ENCODE measurements at places on chromosomes 3 and 15.

DNA sequence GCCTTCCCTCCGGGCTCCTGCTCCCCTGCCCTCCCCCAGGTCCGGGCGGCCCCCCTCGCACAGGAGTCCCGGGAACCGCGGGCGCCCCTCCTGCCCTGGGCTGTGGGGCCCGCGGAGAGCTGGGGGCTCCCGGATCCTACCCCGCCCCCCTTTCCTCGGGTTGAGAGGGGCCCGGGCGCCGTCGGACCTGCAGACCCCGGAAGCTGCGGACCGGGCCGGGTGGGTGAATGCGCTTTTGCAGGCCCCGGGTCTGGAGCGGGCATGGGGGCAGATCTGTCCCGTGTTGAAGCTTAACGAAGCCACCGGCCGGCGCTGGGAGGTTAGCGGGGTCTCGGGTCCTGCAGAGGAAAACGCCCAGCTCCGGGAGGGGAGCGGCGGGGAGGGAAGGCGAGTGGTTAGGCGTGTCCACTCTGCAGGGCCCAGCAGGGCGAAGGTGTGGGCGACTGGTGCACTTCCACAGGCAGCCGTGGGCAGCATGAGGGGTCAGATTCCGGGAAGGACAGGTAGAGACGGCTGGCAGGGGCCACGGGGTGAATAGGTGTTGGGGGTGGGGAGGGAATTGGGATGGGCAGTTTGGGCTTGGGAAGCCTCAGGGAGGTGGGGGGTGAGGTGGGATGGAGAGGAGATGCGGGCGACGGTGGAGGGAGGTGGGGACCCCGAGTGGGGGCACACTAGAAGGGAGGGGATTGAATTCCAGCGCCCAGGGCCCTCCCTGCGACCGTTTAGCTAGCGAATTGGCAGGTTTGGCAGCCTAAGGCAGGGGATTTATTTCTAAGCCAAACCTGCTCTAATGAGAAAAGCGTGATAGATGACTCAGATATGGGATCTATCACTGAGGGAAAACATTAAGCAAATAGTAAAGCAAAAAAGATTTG, 635 bp downstream of the CD276 start:
- no peak for ATAC-seq

GRCh38 chr3:137062250-137062649, 104.5 kb downstream of the IL20RB start:
- no peak for ATAC-seq

DNA sequence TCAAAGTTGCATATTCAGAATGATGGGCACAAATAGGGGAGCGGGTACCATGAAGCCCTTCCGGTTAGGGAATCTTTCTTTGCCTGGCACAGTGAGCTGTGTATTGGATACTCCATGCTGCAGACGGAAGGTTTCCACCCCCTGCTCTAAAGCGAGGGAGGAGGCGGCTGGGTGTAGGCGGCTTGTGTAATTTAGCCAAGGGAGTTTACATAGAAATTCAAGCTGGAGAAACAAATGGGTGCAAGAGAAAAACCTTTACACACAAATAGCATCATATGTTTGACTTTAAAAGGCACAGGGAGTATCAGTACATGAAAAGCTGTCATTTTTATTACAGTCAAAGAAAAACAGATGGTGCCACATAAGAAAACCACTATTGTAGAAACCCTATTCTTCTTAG, 59.3 kb upstream of the ADCY5 start:
- ATAC-seq, result no peak

GRCh38 chr3:150174179-150174578, 203.5 kb upstream of the PFN2 start:
- ATAC-seq, result no peak

GRCh38 chr15:82943176-82943575, 9.3 kb downstream of the HOMER2 start:
- ATAC-seq, result no peak

- no peak for ATAC-seq
Observed at GRCh38 chr3:56702490-56703315, 19.6 kb upstream of the TASOR start.

DNA sequence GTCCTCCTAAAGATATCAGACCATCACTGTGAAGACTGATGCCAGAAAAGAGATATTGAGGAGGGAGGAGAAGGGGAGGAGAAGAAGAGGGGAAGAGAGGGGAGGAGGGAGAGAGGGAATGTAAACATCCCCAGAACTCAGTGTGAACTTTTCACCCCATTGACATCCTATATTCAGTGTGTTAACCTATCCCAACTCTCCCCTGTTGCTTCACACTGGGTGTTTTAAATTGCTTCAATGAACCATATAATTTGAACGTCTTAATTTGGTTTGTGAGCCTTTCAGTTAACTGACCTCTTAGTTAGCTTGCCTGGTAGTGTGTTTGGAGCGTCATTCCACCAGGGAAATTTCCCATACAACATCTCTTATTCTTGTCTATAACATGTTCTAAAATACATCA, 29.8 kb upstream of the PTPRG start:
- no peak for ATAC-seq

DNA sequence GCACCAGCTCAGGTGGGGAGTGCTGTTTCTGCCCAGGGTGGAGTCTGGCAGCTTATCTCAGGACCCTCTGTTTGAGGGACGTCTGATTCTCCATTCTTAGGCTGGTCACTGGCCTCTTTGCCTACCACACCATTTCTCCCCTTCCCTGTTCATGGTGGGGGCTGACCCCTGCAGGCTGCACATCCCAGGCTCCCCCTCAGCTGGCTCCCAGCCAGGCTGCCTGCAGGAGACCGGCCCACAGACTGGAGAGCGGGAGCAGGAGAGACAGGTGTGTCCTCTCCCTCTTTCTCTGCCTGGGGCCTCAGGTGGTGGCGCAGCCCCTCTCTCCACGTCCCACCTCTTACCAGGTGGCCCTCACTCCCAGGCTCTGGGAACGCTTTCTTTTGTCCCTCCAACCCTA, 60.8 kb downstream of the RAB11A start:
- ATAC-seq, result no peak

GRCh38 chr3:71016178-71016845, 567.2 kb downstream of the FOXP1 start:
- ATAC-seq, result no peak

- no peak for ATAC-seq
Observed at GRCh38 chr15:25481208-25481859, 42.5 kb upstream of the UBE3A start.

DNA sequence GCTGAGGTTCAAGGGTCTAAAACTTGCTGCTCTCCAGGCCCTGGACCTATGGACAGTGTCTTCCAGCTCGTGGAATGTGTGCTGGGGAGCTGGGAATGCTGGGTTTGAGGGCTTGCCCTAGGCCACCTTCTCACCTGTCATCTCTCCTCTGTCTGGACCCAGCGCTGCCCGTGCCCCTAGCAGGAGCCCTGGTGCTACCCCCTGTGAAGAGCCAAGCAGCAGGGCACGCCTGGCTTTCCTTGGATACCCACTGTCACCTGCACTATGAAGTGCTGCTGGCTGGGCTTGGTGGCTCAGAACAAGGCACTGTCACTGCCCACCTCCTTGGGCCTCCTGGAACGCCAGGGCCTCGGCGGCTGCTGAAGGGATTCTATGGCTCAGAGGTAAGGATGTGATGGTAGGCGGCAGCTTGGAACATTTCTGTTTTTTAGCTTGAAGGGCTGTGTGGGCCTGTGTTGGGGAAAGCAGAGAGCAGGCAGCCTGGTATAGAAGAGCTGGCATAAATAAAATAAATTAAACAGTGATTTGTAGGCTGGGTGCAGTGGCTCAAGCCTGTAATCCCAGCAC, 5.1 kb downstream of the CHRD start:
- no peak for ATAC-seq

GRCh38 chr15:98799461-98800390, 151.4 kb downstream of the IGF1R start:
- ATAC-seq, result no peak

- ATAC-seq, result no peak
Observed at GRCh38 chr15:85954586-85954985, 125.1 kb upstream of the AGBL1 start.

DNA sequence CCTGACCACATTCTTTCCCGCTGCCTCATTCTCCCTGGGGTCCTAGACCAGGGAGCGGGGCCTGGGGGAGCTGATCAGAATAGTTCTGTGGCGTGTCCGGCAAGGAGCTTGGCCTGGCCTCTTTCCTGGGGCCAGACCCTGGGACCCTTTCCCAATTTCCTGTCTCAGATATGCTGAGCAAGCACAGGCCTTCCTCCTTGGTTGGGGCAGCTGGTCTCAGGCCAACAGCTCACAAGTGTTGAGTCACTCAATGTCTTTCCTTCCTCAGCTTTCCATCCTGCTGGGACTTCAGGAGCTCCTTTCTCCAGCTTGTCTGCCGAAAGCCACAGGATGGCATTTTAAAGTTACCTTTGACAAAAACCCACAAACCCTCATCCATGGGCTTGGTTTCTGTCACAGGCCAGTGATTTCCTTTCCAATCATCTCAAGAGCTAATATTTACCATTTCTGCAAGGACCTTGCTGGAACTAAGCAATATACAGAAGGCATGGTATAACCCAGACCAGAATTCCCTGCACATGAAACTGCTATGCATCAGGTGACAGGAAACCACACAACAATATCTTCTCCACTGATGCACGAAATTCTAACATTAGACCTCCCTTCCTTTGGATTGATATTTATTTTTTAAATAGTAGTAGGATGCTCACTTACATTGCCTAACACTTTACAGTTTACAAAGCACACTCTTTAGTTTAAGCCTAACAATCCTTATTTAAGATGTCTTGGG, 19.5 kb upstream of the TIMP4 start:
- no peak for ATAC-seq

- ATAC-seq, result no peak
Observed at GRCh38 chr3:78633626-78634025, 1134.2 kb downstream of the ROBO1 start.

DNA sequence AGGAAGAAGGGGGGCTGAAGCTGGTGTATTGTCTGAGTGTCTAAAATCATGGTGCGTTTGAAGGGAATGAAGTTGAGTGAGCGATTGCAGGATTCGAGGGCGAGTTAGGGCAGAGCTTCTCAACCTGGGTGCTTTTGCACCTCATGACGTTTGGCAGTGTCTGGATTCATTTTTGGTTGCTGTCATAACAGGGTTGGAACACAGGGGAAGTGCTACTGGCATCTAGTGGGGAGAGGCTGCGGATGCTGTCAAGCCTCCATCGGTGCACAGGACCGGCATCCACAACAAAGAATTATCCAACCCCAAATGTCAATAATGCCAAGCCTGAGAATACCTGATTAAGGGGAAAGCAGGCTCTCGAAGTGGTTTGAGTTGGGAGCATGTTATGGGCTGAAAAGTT, 120.0 kb downstream of the SLCO3A1 start:
- no peak for ATAC-seq

- no peak for ATAC-seq
Observed at GRCh38 chr3:81451611-81452010, 309.8 kb downstream of the GBE1 start.

GRCh38 chr3:54960701-54961100, 32.8 kb upstream of the LRTM1 start:
- no peak for ATAC-seq

GRCh38 chr3:23836536-23837230, 30.9 kb downstream of the UBE2E1 start:
- ATAC-seq, result no peak

GRCh38 chr15:31236184-31237042, 90.2 kb upstream of the KLF13 start:
- no peak for ATAC-seq

DNA sequence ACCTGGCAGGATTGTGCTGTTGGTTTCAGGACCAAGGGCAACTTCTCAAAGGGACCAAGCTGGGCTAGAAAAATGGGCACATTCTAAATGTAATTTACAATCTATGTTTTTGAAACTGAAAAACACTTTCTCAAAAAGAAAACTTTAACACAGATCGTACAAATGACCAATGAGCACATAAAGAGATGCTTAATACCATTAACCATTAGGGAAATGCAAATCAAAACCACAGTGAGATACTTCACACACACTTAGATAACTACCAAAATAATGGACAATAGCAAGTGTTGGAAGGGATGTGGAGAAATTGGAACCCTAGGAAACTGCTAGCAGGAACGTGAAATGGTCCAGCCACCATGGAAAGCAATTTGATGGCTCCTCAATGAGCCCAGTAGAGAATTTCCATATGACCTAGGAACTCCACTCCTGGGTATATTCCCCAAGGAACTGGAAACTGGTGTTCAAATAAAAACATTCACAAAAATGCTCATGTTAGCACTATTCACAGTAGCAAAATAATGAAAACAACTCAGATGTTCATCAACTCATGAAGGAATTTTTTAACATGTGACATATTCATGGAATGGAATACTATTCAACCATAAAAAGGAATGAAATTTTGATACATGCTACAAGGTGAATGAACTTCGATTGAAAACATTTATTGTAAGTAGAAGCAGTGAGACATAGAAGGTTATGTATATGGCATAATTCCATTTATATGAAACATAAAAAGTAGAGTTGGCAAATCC, 288.3 kb upstream of the NR2F2 start:
- no peak for ATAC-seq

DNA sequence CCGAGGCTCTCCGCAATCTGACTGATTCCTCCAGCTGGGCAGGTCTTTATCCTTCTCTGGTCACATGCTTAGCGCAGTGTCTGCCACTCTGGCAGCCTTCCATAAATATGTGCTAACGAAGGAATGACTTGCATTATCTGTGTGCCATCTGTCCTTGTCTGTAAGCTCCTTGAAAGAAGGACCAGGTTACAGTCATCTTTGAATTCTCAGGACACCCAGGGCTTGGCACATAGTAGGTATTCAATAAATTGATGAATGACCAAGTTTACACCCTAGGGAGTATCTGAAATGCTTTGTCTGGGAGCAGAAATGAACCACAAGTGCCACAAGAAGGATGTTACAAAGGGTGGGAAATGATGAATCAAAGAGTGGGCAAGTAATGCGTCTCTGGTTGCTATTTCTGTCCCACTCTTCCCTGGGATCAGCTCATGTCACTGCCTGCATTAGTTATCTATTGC, 16.5 kb upstream of the FAM3D start:
- ATAC-seq, result no peak

GRCh38 chr3:66473692-66474091, 27.1 kb downstream of the LRIG1 start:
- peak; percentile 18 for ATAC-seq

DNA sequence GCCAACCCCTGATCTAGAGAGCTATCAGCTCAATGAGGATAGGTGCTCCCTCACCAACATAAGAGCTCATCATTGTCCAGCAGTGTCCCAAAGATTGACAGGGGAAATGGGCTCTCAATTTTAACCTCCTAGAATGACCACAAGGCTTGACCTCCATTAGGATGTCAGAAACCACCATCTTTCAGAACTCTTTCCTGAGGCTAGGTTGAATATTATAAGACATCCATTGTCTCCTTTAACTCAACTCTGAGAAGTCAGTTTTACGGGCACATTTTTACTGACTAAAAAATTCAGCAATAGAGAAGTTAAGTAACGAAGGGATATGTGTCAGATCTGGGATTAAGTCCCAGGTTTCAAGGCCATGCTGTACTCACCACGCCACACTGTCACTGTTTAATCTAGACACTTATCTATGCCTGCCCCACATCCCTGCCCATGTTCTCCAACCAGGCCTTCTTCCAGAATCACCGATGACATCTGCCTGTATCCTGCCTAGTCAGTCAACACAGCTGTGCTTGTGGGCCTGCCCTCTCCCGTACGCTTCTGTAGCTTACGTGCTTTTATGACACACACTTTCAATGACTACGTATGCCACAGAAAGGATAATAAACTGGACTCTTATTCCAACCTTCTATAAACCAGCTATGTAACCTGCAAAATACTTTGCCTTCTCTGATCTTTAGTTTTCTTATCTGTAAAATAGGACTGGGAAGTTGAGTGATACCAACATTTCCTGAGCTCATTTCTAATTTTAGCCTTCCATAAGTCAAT, 17.1 kb upstream of the MUC13 start:
- no peak for ATAC-seq

Data from activated CD4-positive, CD25-positive, alpha-beta regulatory T cell treated with anti-CD3 and anti-CD28 coated beads, Interleukin-2, amount 50 U/mL, for 24 hours (primary cell).